Coronary artery (tissue), 2 donors: ENCODE measurements at places on chromosomes 16 and 17.

DNA sequence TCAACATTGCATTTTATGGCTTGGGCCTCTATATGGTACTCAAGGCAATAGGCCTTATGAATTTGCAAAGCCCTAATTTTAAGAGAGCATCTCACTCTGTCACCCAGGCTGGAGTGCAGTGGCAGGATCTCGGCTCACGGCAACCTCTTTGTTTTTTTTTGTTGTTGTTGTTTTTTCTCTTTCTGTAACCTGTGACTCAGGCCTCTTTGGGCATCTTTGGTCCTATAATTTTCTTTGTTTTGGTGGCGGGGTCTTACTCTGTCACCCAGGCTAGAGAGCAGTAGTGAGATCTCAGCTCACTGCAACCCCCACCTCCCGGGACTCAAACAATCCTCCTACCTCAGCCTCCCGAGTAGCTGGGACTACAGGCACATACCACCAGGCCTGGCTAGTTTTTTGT, 21.8 kb upstream of the HERPUD1 start:
- DNase-seq: no peak

DNA sequence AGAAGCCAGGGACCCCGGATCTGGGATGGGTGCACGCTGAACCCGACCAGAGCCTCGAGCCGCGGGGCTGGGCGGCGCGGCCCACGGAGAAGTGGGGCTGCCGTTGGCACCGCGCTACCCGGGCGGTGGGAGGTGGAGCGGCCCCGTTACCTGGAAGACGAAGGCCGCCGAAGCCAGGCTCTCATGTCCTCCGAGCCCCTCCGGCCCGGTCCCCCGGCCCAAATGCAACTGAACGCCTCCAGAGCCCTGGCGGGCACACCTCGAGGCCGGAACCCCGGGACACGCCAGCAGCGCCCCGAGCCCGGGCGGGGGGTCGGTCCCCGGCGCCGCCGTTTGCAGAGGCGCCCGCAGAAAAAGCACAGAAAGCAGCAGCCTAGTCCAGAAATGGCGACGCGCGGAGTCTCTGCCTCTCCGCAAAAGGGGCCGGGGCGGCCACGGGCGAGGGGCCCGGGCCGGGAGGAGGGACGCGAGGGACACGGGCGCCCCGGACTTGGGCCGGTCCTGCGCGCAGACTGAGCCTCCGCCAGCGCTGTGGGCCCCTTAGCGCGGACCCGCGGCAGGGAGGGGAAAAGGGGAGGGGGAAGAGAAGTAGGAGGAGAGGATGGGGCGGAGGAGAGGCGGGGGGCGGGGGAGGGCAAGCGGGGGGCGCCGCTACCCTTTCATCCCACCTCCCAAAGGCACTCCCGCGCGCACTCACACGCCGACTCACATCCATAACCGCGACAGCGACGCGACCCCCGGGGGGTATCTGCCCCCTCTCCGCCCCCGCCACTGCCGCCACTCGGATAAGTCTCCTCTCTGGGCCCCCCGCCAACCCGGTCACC, 1.4 kb downstream of the AXIN2 start:
- no peak for DNase-seq

DNA sequence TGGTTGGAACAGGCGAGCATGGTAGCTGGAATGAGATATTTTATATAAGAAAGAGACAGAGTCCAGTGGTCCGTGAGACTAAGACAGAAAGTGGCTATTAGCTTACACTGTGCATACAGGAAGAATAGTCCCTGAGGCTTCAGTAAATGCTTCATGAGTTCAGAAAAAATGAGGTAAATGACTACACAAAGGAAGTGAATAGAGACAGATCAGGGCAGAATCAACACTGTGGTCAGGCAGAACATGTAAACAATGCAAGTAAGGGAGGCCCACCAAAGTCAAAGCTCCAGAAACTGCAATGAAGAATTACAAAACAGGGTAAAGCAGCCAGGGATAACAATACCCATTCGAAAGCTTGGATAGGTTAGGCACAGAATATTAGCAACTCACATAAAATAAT, 4.8 kb downstream of the ABCA10 start:
- no peak for DNase-seq

GRCh38 chr17:60891149-60891548, 213.5 kb downstream of the BCAS3 start:
- no peak for DNase-seq

DNA sequence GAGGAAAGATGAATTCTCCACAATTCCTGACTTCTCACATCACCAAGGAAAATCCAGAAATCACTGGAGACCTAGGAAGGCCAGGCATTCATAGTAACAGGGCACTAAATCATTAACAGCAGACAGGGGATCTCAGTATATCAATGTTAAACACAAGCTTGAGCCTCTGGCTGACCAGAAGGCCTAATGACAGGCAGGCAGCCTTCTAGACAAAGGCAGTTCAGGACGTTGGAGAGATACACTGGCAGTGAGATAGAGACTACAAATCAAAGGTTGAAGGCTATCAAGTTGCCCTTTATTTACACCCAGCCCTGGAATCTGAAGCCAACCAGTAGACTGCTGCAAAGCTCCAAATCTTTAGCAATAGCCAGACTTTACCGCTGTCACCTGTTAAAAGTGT, 422.8 kb upstream of the CCL2 start:
- no peak for DNase-seq

DNA sequence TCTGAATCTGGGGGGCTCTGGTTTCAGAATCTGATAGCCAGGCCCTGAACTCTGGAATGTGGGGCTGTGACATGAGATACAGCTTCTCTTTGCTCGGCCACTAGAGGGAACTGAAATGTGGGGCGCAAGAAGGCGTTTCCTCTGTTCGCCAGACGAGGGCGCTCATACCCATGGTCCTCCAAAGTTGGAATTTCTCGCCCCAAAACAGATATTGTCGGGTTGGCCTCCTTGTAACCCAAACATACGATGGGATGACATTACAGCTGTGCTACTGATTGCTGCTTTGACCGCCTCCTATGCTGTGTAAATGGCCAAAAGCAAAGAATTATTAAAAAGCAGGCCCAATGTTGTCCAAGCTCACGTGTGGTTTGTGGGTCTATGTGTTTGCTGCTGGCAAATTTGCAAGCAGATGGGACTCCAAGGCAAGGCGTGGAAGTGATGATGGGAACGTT, 13.1 kb upstream of the MSI2 start:
- no peak for DNase-seq

DNA sequence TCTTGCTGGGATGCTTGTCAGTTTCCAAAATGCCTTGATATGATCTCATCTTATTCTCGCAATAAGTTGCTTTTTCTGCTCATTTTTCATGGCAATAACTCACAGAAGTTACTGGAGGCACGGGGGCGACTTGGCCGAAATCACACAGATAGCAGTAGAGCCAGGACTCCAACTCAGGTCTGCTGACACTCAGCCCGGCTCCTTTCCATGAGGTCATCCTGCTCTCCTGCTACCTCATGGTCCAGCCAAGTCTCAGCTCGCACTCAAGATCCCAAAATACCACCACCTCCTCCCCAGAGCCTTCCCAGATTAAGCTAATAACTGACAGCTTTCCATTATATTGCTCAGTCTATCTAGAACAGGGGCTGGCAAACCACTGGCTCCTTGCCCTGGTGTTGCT, 269.5 kb downstream of the MAP2K4 start:
- DNase-seq: no peak

- DNase-seq: peak; percentile 71
Measured at GRCh38 chr17:50208611-50209061, 7.2 kb upstream of the COL1A1 start.

DNA sequence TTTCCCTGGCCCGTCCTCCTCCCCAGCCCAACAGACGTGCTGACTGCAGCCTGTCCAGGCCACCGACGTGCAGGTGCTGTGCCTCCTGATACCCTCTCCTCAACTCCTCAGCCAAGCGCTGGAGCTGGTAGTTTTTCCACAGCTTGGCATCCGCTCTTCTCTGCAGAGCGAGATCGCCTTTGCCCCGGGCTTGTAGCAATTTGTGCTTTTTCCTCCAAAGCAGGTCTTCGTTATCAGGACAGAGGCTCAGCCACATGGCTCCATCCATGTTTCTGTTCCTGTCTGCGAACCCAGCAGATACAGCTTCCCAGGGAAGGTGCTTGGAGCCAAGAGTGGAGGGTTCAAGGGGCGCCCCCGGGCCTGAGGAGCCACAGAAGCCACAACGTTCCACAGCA, 10.9 kb downstream of the CEP295NL start:
- no peak for DNase-seq

GRCh38 chr17:76567634-76568432, 17.8 kb downstream of the ST6GALNAC2 start:
- DNase-seq: no peak

GRCh38 chr16:287298-287811, 4.4 kb downstream of the PDIA2 start:
- DNase-seq: no peak

- DNase-seq: no peak
Measured at GRCh38 chr17:79832218-79833109, 6.8 kb downstream of the CBX4 start.

GRCh38 chr17:14719942-14720341, 419.1 kb downstream of the HS3ST3B1 start:
- no peak for DNase-seq

DNA sequence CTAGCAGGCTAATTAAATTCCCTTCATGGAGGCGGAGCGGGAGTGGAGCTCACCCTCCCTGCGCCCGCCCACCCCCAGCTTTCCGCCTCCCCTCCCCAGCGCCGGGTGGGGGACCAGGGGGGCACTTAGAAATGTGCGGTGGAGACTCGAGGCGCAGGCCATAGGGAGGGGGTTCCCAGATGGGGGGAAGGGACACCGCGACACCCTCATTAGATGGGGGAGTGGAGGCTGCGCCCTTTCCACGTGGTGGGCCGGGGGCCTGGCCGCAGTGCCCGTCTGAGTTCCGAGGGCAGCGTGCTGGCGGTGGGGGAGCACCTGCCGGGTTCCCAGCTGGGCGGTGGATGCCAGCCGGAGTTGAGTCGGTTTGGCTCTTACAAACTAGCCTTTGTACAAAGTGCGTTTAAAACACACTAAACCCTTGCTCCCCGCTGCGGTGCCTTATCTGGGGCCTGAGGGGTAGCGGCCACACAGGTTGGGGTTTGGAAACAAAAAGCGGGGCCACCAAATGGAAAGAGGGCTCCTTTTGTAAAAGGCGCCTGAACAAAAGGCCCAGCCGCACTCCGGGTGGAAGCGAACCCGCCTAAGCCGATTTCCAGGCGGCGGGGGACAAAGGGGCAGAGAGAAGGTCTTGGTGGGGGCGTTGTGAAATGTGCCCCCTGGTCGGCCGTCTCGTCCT, 1.4 kb downstream of the GSE1 start:
- DNase-seq: no peak

DNA sequence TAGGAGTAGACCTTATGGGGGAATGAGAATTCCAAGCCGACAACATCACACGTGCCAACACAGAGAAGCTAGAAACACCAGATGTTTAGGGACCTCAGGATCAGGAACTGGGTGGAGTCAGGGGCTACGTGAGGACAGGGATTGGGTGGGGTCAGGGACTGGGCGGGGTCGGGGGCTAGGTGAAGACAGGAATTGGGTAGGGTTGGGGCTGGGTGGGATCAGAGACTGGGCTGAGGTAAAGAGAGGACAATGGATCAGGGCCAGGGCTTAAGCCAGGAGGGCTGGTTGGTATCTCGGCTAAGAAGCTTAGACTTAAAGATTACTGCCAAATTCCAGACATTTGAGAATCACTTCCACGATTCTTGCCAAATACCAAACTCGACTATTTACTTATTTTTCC, 11.6 kb downstream of the TEKT5 start:
- no peak for DNase-seq

DNA sequence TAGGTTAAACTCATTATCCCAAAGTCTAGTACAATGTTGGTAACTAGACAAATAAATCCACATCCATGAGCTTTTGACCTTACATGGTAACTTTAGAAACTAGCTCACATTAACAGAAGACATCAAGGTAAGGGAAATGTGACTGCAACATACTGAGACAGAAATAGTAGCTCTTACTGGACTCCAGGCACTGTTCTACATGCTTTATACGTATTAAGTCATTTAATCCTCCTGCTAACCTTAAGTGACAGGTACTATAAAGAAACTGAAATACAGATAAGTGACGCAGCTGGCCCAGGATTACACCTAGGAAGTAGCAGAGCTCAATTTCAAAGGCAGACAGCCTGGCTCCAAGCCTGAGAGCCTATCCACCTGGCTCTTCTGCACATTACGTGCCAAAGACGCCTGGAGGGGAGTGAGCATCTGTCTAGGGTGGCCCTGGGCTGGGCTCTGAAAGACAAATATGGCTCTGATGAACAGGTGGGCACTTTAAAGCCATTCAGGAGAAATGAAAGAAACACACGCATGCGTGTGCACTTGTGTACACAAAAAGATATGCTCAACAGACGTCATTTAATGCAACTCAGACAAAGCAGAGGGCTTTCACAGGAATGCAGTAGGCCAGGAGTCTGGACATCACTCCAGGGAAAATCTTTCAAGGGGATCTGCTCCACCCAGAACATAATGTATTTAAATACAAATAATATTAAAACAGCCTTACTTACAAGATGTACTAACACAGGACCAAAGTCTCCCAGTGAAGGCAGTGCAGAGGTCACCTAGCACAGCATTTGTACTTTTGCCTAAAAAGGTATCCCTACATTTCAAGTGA, 4.4 kb downstream of the ZC3H7A start:
- DNase-seq: no peak

GRCh38 chr17:61205931-61206330, 193.7 kb upstream of the TBX2 start:
- no peak for DNase-seq

DNA sequence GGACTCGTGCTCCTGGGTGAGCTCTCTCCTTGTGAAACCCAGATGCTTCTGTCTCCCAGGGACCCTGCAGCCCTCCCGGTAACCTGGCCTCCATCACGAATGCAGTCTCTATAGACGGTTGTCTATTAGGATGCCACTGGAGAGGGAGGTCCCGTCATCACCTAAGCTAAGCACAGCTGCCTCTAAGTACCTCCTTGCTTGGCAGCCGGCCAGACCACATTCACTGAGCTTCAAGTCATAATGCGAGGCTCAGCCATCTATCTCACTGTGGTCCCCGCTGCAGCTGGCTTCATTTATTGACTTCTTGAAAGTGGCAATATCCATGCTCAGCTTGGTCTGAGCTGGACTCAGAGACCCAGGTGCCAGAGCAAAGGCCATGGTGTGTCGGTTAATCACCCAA, 74.5 kb upstream of the HSBP1 start:
- peak; percentile 9 for DNase-seq

- DNase-seq: no peak
Measured at GRCh38 chr17:57601143-57601735, 143.9 kb downstream of the CCDC182 start.

GRCh38 chr16:27700304-27700995, 150.5 kb downstream of the KATNIP start:
- no peak for DNase-seq

GRCh38 chr16:68404736-68405345, 43.5 kb downstream of the SMPD3 start:
- DNase-seq: no peak

DNA sequence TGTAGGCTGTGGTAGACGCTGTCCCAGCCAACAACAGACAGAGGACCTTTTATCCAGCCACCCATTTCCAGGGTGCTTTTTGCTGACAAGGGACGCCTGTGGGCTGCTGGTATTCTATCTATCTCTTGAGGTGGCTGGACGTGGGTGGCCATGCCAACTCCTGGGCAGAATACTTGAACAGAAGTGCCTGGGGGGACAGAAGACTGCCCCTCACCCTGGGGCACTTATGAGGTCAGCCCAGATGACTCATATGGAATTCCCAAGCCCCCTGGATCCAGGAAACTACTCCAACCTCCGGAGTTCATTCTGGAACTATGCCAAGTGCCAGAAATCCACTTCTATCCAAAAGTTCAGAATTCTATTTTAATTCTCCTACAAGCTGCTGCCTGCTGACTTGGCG, 61.3 kb downstream of the CDRT4 start:
- no peak for DNase-seq

- no peak for DNase-seq
Measured at GRCh38 chr17:18361837-18362697, 1.3 kb downstream of the SHMT1 start.

- no peak for DNase-seq
Measured at GRCh38 chr16:3575491-3575890, 1.7 kb downstream of the NLRC3 start.
